ENCODE measurements at places on chromosomes 2 and 18.
A peak's percentile ranks its signal among the peaks of the same experiment; 100 is the strongest.

DNA sequence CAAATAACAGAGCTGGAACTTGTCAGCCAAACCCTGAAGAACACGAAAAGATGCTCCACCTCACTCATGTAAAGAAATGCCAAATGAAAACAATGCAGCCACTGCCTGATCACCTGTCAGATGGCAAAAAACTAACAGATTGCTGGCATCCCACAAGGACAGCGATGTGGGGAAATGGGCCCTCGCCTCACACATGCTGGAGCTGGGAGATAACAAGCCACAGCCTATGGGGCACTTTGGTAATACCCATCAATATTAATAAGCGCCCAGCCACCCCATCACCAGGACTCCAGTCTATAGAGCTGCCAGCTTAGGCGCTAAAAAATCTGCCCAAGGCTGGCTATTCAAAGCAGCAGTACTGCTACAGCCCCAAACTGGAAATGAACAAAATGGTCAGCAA, 27.0 kb downstream of the TFCP2L1 start:
- DNase-seq: no peak

- DNase-seq: no peak
These were observed 50.2 kb downstream of the CALCRL start for GRCh38 chr2:187397886-187398285.

- DNase-seq: no peak
These were observed 25.8 kb upstream of the LHCGR start for GRCh38 chr2:48781366-48781765.

DNA sequence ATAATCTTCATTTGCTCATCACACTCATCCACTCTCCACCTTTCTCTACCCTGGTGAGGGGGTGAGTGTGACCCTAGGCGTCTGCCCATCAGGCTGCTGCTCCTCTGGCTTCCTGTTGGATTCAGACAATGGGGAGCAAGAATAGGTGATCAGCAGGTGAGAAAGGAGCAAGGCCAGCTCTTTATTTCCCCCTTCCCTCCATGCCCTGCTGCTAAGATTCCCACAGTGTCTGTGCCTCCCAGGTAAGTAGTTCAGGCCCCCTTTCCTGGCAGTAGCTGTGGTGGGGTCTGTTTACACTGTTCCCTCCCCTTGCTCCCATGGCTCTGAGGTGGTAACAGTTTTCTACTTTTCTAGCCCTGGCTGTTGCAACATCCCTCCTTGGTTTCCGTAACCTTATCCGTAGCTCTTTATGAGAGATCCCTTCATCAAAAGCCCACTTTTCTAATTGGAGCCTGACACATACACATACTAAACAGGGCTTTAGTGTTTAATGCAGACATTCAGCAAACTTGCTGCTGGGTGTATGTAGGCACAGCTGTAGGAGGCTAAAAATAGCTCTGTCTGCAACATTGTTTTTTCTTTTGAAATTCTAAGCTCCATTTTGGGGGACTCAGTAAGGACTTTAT, 27.5 kb downstream of the MAP2 start:
- DNase-seq: no peak

GRCh38 chr2:191907545-191907944, 60.7 kb upstream of the CAVIN2 start:
- no peak for DNase-seq

DNA sequence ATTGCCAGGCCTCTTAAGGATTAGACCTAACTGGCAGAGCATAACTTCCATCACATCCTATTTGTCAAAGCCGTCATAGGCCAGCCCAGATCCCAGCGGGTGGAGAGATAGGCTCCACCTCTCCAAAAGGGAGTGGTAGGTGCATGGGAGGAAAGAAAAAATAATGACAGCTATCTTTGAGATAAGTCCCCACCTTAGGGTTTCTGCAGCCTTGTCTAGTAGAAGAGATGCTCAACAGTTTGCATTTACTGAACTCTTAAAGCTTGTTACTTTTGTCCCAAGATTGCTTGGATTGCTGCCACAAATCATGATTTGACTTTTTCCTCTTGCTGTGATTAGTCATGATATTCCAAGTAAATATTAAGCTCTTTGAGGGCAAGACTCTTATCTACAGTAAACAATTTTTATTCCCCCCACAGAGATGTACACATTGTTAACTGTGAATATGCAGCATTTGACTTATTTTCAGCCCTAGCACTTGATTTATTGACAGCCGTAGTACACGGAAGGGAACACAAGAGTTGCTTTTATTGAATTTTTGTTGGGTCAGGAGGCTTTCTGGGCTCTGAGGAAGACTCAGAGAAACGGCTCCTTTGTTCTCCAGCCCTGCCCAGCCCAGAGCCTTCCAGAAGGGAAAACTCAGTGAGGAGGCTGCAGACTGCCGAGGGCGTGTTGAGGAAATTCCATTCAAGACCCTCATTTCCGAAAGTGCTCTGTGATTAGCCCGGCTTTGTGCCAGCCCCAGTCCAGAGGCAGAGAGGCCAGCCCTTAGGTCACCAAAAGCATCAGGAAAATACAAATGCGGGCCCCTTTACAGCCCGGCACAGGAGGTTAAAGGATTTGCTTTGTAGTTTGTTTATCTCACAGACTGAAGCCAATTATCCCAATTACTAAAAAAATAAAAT, 75.5 kb upstream of the ZNF532 start:
- DNase-seq: no peak

- no peak for DNase-seq
These were observed 319.8 kb downstream of the FBXO15 start for GRCh38 chr18:73827801-73828200.

- DNase-seq: peak; percentile 36
These were observed 25.2 kb upstream of the LCLAT1 start for GRCh38 chr2:30421604-30422443.

DNA sequence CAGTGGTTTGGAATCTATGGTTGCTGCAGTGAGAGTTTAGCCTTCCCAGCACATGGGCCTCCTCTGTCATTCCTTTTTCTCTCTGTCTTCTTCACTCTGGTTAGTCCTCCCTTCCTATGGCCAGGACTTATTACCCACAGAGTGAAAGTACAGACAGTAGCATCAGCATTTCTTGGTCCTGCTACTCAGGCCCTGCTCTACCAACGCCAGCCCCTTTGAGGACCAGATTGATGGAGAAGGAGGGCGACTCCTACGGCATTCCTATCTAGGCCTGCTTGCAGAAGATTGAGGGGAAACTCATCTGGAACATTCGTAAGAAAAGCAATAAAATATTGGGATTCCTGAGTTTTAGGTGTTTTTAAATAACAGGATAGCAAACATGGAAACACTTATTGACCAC, 43.5 kb downstream of the BMP10 start:
- DNase-seq: no peak

DNA sequence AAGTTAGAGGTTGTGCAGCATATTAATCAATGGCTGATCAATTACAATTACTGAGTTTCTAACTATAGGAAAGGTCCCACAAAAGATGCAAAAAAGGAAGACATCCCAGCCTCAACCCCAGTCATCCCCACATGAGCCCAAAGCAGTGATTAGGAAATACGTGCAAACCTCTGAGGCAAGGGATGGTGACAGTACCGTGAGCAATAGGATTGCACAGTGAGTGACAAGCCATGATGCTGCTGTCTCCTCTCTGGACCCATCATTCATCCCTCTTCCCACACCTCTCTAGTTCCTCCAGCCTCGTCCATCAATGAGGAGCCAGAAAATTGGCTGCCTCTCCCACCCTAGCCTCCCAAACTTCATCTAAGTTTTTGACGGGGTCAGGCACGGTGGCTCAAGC, 4.0 kb upstream of the SLC11A1 start:
- no peak for DNase-seq

GRCh38 chr18:31229829-31230228, 67.2 kb upstream of the DSC1 start:
- no peak for DNase-seq

DNA sequence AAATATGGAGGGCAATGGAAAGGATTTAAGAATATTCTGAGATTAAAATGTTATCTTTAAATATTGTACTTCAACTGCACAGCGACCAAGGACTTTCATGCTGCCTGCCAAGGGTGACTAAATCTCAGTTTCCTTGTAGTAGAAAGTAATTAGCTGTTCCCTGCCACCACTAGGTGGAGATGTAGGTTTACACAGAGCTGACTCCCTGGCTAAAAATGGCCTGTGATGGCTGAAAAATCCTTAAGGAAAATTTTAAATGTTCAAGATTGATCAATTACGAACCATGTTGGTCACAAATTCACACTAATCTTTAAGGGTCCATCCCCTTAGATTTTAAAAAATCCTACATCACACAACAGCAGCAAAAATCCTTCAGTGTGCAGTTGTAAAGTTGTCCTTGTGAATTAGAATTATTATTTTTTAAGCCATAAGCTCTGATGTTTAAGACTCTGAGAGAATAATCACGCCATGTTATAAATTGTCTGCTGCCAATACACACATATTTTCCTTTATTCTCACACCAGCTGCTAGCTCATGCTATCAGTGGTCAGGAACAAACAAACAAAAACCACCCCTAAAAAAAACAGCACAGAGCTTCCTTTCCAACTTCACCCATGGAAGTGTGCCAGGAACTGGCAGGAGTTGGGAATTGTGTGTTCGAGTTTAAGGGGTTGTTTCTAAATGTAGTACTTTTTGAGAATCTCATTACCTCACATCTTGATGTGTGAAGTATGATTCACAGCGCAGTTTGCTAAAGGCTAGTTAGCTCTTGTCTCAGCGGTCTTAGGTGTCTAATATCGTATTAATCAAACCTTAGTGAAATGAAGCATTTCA, 399.8 kb downstream of the TMEM182 start:
- no peak for DNase-seq

- DNase-seq: no peak
These were observed 950.3 kb downstream of the SOCS6 start for GRCh38 chr18:71238974-71239624.

DNA sequence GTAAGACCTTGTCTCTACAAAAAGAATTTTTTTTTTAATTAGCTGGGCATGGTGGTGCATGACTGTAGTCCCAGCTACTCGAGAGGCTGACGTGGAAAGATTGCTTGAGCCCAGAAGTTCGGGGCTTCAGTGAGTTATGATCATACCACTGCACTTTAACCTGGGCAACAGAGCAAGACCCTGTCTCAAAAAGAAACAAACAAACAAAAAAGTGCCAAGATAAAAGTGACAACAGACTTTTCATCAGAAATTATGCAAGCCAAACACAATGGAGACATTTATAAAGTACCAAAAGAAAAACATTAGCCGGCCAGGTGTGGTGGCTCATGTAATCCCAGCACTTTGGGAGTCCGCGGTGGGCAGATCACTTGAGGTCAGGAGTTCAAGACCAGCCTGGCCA, 26.7 kb downstream of the HADHA start:
- DNase-seq: no peak

Data from NCI-H510A (cell line).